GM12878 (cell line): ENCODE measurements at places on chromosomes 7 and 10. TPM values are rescaled to one million over a fixed set of nuclear protein-coding genes. Genes with fewer than 3 reads are reported as not detected.

The LIPM gene
- polyA plus RNA-seq, result not detected in 2 replicates

The RBP4 gene
- polyA plus RNA-seq, result not detected in 2 replicates

The LRMDA gene
- not detected in 2 replicates for polyA plus RNA-seq

DNA sequence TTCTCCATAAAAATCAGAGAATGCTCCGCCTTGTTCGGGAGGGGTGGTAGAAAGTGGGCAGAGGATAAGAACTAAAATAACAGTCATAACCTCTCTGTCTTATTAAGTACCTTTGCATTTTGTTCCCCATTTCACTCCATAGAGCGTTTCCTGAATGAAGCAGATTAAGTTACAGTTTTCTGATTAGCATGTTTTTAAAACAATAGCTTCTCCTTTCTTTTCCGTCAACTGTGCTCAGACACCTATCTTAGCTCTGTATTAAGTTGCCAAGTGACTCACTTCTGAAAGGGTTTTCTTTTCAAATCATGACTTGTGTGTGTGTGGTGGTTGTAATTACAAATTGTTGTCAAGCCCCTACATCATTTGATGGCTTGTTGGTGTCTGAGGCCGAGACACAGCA, 1.4 kb downstream of the HABP2 start:
- no peak for DNase-seq

DNA sequence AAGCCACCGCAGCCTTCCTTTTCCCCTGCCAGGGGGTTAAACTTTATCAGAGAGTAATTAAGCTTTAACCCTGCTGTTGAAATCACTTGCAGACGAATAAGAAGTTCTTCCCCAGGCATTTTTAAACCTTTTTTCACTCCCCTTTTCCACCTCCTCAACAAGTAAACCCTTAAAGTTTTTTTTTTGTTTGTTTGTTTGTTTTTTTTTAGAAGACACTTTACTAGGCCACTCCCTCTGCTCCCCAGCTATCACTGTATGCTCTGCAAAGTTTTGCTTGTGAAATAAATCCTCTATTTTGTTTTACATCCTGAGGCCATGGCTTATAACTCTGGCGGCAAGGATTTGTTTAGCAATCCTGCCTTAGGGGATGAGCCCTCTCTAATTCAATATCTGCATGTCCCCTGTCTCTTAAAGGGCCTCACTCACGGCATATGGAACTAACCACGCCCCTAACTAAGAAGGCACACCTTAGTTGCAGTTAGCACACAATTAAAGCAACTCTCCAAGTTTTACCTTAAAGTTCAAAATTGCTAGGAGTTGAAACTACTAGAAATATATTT, 1354.7 kb upstream of the LRRTM3 start:
- no peak for DNase-seq

GRCh38 chr10:55786461-55787050, 574.5 kb downstream of the ZWINT start:
- DNase-seq, result no peak

- no peak for DNase-seq
These were observed 957 bp upstream of the ANKRD2 start for GRCh38 chr10:97571622-97572021.
